Endothelial cell (in vitro differentiated cells): ENCODE measurements at places on chromosomes 7 and 10. TPM values are rescaled to one million over a fixed set of nuclear protein-coding genes. Genes with fewer than 3 reads are reported as not detected.

TRRAP gene
- 53.5 TPM for total RNA-seq

- no peaks in the 10 kb centered on the region for H3K27me3 ChIP-seq
- no peak for DNase-seq
- no peak overlapping the region for H3K27ac ChIP-seq
Observed at GRCh38 chr10:77504196-77504872, 133.3 kb downstream of the KCNMA1 start.

PRPS1L1 gene
- not detected for total RNA-seq

DNA sequence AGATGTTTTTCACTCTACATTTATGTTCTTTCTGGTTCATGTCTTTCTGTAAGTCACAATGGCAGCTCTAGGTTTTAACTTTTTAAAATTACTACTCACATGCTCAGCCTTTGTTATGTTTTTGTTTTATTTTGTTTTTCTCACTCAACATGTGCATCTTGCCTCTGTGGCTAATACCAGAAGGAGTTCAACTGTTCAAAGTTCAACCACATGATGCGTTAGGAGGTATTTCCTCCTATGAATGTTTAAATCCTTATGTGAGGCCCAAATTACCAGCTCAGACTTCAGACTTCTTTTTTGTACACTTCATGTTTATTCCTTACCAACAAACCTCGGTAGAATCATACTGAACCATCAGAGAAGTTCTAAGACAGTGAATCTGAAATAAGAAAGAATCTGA lies 151.6 kb downstream of the MALRD1 start:
- no peak for DNase-seq
- no peak overlapping the region for H3K4me3 ChIP-seq
- no peaks in the 10 kb centered on the region for H3K27me3 ChIP-seq
- H3K4me1 ChIP-seq: no peaks in the 10 kb centered on the region

ASB13 gene
- 22.5 TPM for total RNA-seq

PRXL2A gene
- total RNA-seq: 147 TPM

ITPRID1 gene
- total RNA-seq: not detected

TMEM229A gene
- 0.26 TPM for total RNA-seq

- peaks cover 43% of the 10 kb centered on the region for H3K4me1 ChIP-seq
- peaks cover 10% of the 10 kb centered on the region for H3K27me3 ChIP-seq
- H3K36me3 ChIP-seq: peaks cover 9% of the 10 kb centered on the region
- no peak overlapping the region for H3K4me3 ChIP-seq
- peak overlapping the region; percentile 86 for H3K27ac ChIP-seq
Observed at GRCh38 chr7:36287371-36288241, 102.1 kb upstream of the ANLN start.

CPN1 gene
- total RNA-seq: not detected

DNA sequence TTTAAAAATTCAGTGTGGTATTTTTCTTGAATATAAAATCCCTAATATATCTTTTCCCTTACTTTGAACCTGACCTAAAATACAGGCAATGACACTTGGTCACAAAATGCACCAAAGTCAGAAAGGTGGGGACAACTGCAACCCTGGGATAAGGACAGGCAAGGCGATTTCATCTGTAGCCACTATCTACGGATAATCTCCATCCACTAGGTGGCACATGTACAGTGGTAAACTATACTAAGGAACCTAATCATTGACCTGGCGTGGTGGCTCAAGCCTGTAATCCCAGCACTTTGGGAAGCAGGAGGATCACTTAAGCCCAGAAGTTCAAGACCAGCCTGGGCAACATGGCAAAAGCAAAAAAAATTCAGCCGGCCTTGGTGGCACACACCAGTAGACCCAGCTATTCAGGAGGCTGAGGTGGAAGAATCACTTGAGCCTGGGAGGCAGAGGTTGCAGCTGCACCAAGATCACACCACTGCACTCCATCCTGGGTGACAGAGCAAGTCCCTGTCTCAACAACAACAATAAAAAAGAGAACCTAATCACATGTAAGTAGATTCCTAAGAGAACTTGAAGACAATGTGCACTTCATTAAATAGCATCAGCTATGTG lies 98.9 kb downstream of the KMT2C start:
- peaks cover 4% of the 10 kb centered on the region for H3K27me3 ChIP-seq
- no peaks in the 10 kb centered on the region for H3K36me3 ChIP-seq
- H3K4me3 ChIP-seq: no peak overlapping the region
- no peaks in the 10 kb centered on the region for H3K4me1 ChIP-seq
- H3K27ac ChIP-seq: no peak overlapping the region

HOXA1 gene
- total RNA-seq: 3.5 TPM

DNA sequence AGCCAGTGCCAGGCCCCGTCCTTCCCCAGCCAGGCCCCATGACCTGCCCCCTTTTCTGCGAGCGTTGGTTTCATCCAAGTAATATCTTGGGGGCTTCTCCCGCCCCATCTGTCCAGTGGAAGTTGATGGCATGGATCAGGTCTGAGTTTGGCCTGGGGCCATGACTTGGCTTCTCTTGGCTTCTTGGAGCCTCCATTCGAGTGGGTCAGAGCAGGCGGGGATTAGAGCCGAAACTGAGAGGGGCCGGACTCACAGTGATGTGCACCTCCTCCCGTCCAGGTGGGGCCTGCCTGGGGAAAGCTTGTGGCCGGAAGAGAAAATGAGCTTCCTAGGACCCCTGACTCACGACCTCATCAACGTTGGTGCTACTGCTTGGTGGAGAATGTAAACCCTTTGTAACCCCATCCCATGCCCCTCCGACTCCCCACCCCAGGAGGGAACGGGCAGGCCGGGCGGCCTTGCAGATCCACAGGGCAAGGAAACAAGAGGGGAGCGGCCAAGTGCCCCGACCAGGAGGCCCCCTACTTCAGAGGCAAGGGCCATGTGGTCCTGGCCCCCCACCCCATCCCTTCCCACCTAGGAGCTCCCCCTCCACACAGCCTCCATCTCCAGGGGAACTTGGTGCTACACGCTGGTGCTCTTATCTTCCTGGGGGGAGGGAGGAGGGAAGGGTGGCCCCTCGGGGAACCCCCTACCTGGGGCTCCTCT lies 15.1 kb upstream of the LIMK1 start:
- no peak overlapping the region for H3K27ac ChIP-seq
- H3K4me3 ChIP-seq: no peak overlapping the region
- H3K4me1 ChIP-seq: no peaks in the 10 kb centered on the region
- no peaks in the 10 kb centered on the region for H3K36me3 ChIP-seq
- H3K27me3 ChIP-seq: peaks cover 5% of the 10 kb centered on the region

HOXA2 gene
- total RNA-seq: 1.1 TPM

- no peak overlapping the region for H3K27ac ChIP-seq
- H3K4me1 ChIP-seq: no peaks in the 10 kb centered on the region
- no peak overlapping the region for H3K4me3 ChIP-seq
- no peak for DNase-seq
- H3K27me3 ChIP-seq: peaks cover 1% of the 10 kb centered on the region
Observed at GRCh38 chr10:25245165-25245564, 70.4 kb downstream of the GPR158 start.

- no peak overlapping the region for H3K27ac ChIP-seq
- no peak overlapping the region for H3K4me3 ChIP-seq
- no peak for DNase-seq
- H3K4me1 ChIP-seq: no peaks in the 10 kb centered on the region
- no peaks in the 10 kb centered on the region for H3K36me3 ChIP-seq
- H3K27me3 ChIP-seq: no peaks in the 10 kb centered on the region
Observed at GRCh38 chr7:114689406-114689805, 232.5 kb upstream of the MDFIC start.
